Activated T-cell treated with anti-CD3 and anti-CD28 coated beads for 4 hours (primary cell): ENCODE measurements at places on chromosomes 12 and 14.

- no peak for DNase-seq
These were observed 3.0 kb upstream of the P2RX2 start for GRCh38 chr12:132615579-132616038.

GRCh38 chr14:80659783-80660182, 281.8 kb downstream of the CEP128 start:
- no peak for DNase-seq

- DNase-seq = no peak
These were observed 48.0 kb downstream of the SLC17A8 start for GRCh38 chr12:100404769-100405407.

GRCh38 chr12:9980126-9980525, 8.9 kb downstream of the CLEC12A start:
- DNase-seq = no peak

DNA sequence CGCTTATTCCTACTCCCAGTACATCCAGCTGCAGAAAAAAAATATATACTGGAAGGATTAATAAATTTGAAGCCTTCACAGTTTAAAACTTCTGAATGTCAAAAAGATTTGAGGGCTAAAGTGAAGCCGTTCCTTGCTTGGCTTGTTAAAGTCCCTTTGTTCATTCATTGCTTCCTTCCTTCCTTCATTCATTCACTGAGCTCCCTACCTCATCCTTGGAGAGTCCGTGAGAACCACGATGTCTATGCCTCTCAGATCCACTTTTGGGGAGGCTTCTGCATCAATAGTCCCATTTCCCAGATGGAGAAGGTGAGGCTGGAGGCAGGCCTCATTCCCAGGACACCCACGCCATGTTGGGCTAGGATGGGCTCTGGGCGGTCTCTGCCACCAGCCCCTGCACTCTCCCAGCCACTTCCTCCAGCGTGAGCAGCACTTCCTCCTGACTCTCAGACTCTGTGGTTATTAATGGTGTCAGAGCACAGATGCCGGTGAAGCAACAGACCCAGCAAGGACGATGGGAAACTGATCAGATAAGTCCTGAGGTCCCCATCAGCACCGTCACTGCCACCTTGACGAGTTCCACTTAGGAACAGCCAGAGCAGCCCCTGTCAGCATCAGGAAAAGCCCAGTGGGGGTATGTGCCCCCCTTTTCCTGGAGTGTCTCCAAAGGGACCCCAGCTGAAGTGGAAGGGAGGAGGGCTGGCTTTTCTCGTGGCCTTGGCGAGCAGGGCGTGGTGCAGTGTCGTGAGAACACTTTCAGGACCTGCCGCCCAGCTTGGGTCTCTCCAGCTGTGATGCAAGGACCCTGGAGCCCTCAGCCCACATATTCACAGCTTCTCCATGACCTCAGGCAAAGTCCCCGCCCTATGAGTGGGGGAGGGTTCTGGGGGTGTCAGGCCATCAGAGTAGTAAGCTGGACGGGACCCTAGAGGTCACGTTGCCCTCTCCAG, 21.2 kb downstream of the ASB2 start:
- DNase-seq = no peak

- no peak for DNase-seq
These were observed 83.1 kb downstream of the ANO6 start for GRCh38 chr12:45298721-45299692.

DNA sequence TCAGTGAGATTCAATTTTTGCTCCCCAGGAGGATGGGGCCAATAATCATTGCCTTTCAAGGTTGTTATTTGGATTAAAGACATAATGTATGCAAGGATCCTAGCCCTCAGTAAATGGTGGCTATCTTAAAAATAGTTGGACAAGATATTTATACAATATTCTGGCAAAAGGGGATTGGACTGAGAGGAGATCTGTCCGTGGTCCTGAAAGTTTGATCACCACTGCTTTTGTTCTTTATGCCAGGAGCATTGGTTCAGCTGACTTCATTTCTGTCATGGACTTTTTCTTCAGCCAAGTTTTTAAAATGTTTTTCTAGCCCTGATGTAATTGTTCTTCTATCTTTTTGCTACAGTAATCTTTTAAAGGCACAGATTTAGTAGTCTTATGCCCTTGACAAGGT, 70.2 kb upstream of the TCL1A start:
- no peak for DNase-seq

- DNase-seq = no peak
These were observed 60.4 kb downstream of the MAP4K5 start for GRCh38 chr14:50471838-50472465.

GRCh38 chr12:24697295-24697694, 251.6 kb downstream of the BCAT1 start:
- DNase-seq = no peak
